ENCODE measurements at places on chromosomes 3 and 15. TPM values are rescaled to one million over a fixed set of nuclear protein-coding genes. Genes with fewer than 3 reads are reported as not detected.

The GOLGA8K gene
- total RNA-seq, result not detected

The SH3GL3 gene
- not detected for total RNA-seq

The SFMBT1 gene
- 1.4 TPM for total RNA-seq

The LIPC gene
- not detected for total RNA-seq

The LRRC31 gene
- total RNA-seq, result not detected

The HYKK gene
- total RNA-seq, result 9.0 TPM

The MEX3B gene
- total RNA-seq, result 9.0 TPM

The PTH1R gene
- total RNA-seq, result 10.3 TPM

The H1-8 gene
- not detected for total RNA-seq

The VIPR1 gene
- total RNA-seq, result 3.5 TPM

DNA sequence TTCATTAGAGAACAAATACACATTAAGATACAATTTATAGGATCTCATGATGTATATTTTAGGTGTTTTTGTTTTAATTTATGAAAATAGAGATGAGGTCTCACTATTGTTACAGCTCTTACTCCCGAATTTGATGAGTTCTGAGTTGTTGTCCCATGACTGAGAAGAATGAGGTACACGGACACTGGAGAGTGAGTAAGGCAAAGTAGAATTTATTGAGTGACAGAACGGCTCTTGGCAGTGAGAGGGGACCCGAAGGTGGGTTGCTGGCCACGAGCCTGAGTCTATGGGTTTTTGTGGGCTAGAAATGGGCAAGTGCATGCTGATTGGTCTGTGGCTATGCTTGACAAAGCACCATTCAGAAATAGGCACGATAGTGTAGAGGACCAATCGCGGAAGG lies 3.1 kb upstream of the RNF168 start:
- H3K27ac ChIP-seq, result no peak overlapping the region
- no peak overlapping the region for H3K4me3 ChIP-seq
- H3K4me1 ChIP-seq, result peaks cover 4% of the 10 kb centered on the region
- no peaks in the 10 kb centered on the region for H3K36me3 ChIP-seq

DNA sequence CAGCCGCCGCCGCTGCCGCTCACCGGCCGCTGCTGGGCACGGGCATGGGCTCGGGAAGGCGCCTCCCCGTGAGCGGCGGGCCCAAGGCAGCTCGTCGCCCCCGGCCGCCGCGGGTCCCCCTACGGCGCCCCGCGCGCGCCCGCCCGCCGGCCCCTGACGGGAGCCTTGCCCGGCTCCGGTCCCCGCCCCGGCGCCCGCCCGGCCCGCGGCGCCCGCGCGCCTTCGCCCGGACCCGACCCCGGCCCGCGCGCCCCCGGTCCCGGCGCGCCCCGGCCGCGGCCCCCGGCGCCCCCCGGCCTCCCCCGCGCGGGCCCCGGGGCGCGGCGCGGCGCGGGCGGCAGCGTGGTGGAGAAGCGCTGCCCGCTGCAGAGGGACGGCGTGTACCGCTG lies 177.7 kb downstream of the OR4M2 start:
- H3K4me1 ChIP-seq, result no peaks in the 10 kb centered on the region
- no peak overlapping the region for H3K4me3 ChIP-seq
- H3K27ac ChIP-seq, result no peak overlapping the region

- H3K4me3 ChIP-seq, result peak overlapping the region; percentile 99
- no peaks in the 10 kb centered on the region for H3K27me3 ChIP-seq
- H3K27ac ChIP-seq, result peak overlapping the region; percentile 100
- H3K36me3 ChIP-seq, result no peaks in the 10 kb centered on the region
- DNase-seq, result peak; percentile 95
Observed at GRCh38 chr3:185936814-185937688, 763 bp downstream of the TRA2B start.

- H3K36me3 ChIP-seq, result no peaks in the 10 kb centered on the region
- no peak for DNase-seq
- no peak overlapping the region for H3K27ac ChIP-seq
- H3K4me3 ChIP-seq, result no peak overlapping the region
- H3K27me3 ChIP-seq, result no peaks in the 10 kb centered on the region
- H3K4me1 ChIP-seq, result no peaks in the 10 kb centered on the region
Observed at GRCh38 chr15:29050870-29051269, 165.1 kb downstream of the APBA2 start.

DNA sequence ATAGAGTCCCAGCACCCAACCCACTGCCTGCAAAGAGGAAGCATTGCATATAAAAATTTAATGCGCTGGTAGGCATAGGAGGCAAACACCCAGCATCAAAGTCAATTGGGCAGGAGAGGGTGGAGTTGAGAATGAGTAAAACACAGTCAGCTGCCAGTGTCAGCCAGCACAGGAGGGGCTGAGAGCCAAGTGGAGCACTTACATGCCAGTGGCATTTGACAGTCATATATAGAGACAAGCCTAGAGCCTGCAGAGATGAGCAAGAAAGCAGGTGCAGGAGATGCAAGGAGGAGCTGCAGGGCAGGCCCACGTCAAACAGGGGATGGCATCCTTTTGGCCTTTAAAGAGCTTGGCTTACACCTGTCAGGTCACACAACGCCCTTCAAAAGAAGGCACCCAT lies 27.6 kb upstream of the ZFAND6 start:
- no peaks in the 10 kb centered on the region for H3K4me1 ChIP-seq
- H3K27ac ChIP-seq, result no peak overlapping the region

GRCh38 chr3:25103391-25103790 lies 324.7 kb upstream of the RARB start:
- no peaks in the 10 kb centered on the region for H3K36me3 ChIP-seq
- H3K27me3 ChIP-seq, result no peaks in the 10 kb centered on the region
- H3K4me1 ChIP-seq, result no peaks in the 10 kb centered on the region

- H3K4me1 ChIP-seq, result peaks cover 21% of the 10 kb centered on the region
- H3K27ac ChIP-seq, result no peak overlapping the region
- no peak overlapping the region for H3K4me3 ChIP-seq
Observed at GRCh38 chr15:99729920-99730319, 3.3 kb downstream of the LYSMD4 start.

DNA sequence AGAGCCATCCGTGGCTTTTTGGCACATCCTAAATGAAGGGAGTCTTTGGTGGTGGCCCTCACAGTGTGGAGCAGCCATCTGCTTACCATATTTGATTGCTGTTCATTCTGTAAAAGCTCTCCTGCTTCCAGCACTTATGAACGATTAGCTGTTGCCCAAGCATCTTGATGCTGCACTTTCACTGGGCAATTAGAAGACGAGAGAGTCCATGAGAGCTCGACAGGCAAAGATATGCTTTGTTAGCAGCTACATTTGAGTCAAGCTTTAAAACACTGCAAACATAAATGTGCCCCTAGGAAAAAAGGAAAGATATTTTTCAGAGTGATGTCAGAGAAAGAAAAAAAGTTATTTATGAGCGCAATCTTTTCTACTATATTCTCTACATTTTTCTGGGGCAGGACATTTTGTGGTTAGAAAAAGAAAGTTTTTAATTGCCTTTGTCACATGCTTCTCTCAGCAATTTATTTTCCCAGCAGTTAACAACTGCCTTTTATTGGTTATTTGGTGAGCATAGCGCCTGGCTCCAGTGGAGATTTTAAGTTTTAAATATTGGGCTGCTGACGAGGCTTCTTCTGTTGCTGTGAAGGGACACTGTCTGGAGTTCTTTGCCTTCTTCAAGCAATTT lies 468.4 kb downstream of the C3orf38 start:
- no peaks in the 10 kb centered on the region for H3K27me3 ChIP-seq
- no peak overlapping the region for H3K27ac ChIP-seq
- H3K4me1 ChIP-seq, result no peaks in the 10 kb centered on the region
- no peak overlapping the region for H3K4me3 ChIP-seq
- H3K36me3 ChIP-seq, result no peaks in the 10 kb centered on the region

DNA sequence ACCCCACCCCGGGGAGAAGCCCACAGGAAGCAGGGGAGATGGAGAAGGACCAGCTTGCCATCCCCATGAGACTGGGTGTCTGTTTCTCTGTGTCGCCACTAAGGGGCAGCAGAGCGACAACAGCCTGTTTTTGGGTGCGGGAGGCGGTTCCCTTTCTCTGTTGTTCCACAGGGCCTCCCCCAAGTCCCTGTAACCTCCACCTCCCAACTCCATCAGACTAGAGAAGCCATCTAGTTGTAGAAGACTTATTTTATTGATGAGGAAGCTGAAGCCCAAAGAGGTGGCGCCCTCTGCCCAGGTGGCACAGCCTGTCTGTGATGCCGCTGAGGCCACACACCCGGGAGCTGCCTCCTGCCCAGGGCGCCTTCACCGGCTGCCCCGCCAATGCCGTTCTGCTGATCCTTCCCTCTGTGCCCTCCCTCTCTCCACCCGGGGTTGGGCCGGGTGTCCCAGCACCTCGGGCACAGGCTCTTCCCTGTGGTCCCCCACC lies 3.9 kb upstream of the CCDC9B start:
- peaks cover 20% of the 10 kb centered on the region for H3K4me1 ChIP-seq
- no peaks in the 10 kb centered on the region for H3K27me3 ChIP-seq
- no peaks in the 10 kb centered on the region for H3K36me3 ChIP-seq
- H3K27ac ChIP-seq, result peak overlapping the region; percentile 99

GRCh38 chr3:183327343-183327742 lies 74.3 kb downstream of the B3GNT5 start:
- H3K27ac ChIP-seq, result no peak overlapping the region
- DNase-seq, result no peak
- no peaks in the 10 kb centered on the region for H3K27me3 ChIP-seq
- H3K4me1 ChIP-seq, result no peaks in the 10 kb centered on the region
- H3K36me3 ChIP-seq, result no peaks in the 10 kb centered on the region

- no peak for DNase-seq
- no peak overlapping the region for H3K4me3 ChIP-seq
- H3K27ac ChIP-seq, result no peak overlapping the region
- H3K4me1 ChIP-seq, result no peaks in the 10 kb centered on the region
- H3K27me3 ChIP-seq, result no peaks in the 10 kb centered on the region
Observed at GRCh38 chr15:70127288-70127746, 29.6 kb upstream of the TLE3 start.

GRCh38 chr3:128504963-128505730 lies 12.1 kb upstream of the GATA2 start:
- H3K36me3 ChIP-seq, result no peaks in the 10 kb centered on the region

- no peaks in the 10 kb centered on the region for H3K36me3 ChIP-seq
- no peak for DNase-seq
- H3K4me3 ChIP-seq, result no peak overlapping the region
- H3K27me3 ChIP-seq, result no peaks in the 10 kb centered on the region
Observed at GRCh38 chr3:9347887-9348286, 15.0 kb upstream of the THUMPD3 start.

- no peak overlapping the region for H3K4me3 ChIP-seq
- H3K27ac ChIP-seq, result no peak overlapping the region
- H3K36me3 ChIP-seq, result no peaks in the 10 kb centered on the region
- no peaks in the 10 kb centered on the region for H3K4me1 ChIP-seq
- no peaks in the 10 kb centered on the region for H3K27me3 ChIP-seq
Observed at GRCh38 chr3:184457329-184457728, 77.5 kb downstream of the CHRD start.

DNA sequence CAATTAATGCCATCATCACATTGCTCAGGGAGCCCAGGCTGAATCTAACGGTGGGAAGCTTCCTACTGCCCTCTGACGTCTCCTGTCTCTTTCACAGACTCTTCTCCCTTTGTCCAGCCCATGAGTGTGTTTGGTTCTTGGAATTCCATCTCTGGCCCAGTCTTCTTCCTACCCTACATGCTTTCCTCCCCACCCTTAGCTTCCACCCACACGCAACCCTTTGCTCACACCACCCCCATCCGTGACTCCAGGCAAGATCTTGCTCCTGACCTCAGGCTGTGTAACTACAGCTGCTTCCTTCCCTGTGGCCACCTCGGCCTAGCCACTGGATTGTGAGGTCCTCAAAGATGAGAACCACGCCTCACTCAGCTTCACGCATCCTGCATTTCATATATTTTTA lies 72.3 kb upstream of the THBS1 start:
- no peak for DNase-seq
- no peaks in the 10 kb centered on the region for H3K27me3 ChIP-seq
- no peaks in the 10 kb centered on the region for H3K4me1 ChIP-seq
- H3K27ac ChIP-seq, result no peak overlapping the region
- no peaks in the 10 kb centered on the region for H3K36me3 ChIP-seq

DNA sequence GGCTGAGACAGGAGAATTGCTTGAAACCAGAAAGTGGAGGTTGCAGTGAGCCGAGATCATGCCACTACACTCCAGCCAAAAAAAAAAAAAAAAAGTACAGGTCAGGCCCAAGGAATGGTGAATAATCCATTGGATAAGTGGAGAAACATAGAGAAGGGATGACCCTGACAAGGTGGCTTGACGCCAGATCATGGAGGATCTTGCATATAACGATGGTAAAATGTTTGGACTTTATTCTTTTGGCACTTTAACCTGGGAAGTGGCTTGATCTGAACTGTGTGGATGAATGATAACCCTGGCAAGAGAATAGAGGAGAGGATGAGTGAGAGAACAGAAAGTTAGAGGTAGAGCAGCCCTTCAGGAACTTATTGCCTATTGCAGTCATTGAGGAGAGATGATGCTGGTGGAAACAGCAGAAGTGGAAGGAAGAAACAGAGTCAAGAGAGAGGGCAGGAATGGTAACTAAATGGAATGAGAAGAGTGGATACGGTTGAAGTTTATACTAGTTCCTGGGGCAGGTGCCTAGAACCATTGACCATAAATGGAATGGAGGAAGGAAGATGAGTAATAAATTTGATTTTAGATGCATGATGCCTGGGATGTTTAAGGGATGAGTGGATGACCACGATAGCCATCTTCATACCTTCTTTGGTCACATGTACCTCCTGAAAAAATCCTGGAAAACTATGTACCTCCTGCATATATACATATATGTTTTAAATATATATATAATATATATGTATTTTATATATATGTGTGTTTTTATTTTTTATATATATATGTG lies 57.8 kb downstream of the BLM start:
- H3K27me3 ChIP-seq, result no peaks in the 10 kb centered on the region
- H3K36me3 ChIP-seq, result no peaks in the 10 kb centered on the region
- H3K4me3 ChIP-seq, result no peak overlapping the region
- no peak overlapping the region for H3K27ac ChIP-seq
- H3K4me1 ChIP-seq, result no peaks in the 10 kb centered on the region

- no peaks in the 10 kb centered on the region for H3K36me3 ChIP-seq
- no peak overlapping the region for H3K4me3 ChIP-seq
- H3K27me3 ChIP-seq, result no peaks in the 10 kb centered on the region
- DNase-seq, result no peak
Observed at GRCh38 chr3:70855149-70855548, 542.7 kb upstream of the MDFIC2 start.

Measured in ascending aorta (tissue), 2 donors.